Right lobe of liver (tissue), 6 donors: ENCODE measurements at places on chromosomes 12 and 14. TPM values are rescaled to one million over a fixed set of nuclear protein-coding genes. Genes with fewer than 3 reads are reported as not detected.

GRCh38 chr12:93256256-93256969, 121.3 kb upstream of the NUDT4 start:
- no peak for DNase-seq

DNA sequence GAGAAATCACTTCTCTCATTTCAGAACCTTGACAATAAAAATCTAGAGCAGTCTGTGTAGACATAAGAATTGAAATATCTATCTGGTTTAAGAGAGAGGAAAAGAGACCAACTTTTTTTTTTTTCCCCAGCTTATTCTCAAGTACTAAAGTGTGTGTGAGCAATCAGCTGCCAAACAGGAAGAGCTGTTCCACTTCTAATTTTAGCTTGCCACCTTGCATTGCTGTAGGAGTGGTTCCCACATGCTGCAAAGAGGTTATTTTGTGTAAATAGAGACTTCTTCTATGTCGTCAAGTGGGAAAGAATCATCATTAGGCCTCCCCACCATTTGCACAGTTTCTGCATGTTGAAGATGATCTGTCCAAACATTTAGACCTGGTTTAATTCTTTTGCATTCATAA, 142.6 kb downstream of the NPAS3 start:
- no peak for DNase-seq

DNA sequence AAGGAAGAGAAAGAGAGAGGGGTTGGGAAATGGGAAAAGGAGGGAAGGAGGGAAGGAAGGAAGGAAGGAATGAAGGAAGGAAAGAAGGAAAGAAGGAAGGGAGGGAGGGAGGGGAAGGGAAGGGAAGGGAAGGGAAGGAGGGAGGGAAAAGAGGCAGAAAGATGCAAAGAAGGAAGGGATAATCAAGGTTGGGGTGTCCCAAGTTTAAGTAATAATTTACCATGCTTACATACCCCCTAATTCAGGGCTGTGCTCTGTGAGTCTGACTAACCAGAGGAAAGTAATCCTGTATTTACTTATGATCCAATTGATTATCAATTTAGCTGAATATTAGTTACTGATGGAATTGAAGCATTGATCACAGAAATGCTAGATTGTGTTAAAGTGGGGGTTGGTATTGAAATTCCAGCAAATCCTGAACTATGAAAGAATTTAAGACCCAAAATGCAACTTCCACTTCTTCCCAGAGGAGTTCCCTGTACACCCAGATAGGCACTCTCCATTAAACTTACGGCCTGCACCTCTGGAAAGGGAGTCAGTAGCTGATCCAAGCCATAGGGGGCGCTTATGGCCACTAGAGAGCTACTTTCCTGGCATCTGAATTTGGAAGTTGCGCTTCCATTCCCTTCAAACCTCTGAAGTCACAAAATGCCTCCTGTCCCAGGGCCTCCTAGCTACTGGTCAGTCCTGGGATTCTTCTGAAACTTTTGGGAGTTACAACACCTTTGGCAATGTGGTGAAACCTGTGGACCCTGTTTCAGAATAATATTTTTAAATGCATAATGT, 162.7 kb upstream of the PWP1 start:
- DNase-seq, result no peak

The GPR162 gene
- 2.8 TPM for total RNA-seq

DNA sequence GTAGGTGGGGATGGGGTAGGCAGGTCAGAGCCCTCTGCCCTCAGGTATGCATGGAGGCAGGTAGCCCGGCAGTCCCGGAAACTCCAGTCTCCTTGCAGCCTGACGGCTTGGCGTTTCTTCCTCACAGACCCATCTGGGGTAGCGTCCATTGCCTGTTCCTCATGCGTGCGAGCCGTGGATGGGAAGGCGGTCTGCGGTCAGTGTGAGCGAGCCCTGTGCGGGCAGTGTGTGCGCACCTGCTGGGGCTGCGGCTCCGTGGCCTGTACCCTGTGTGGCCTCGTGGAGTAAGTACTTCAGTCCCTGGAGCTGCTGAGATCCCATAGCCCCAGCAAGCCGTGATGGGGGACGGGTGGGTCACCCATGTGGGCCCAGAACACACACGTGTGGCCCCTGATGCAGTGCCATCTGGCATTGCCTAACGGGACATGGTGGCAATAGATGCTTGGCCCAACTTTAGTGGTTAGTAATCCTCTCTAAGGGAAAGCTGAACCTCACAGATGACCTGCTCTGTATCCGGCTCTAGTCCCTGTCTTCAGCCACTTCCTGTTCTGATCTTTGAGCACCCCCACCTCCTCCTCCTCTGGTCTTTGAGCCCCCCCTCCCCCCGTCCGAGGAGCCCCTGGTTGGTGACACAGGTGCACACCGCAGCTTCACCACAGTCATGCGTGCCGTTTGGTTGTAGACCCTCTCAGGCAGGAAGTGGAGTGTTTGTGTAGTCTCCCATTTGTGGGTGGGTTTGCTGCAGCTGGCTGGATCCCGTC, 3.7 kb downstream of the SIVA1 start:
- no peak for DNase-seq
